Fibroblast of the aortic adventitia (primary cell): ENCODE measurements at places on chromosomes 1 and 21.

- DNase-seq, result no peak
Observed at GRCh38 chr1:160226623-160227022, 21.4 kb downstream of the PEA15 start.

GRCh38 chr1:218344814-218345672 lies at the start of gene TGFB2:
Gene TGFB2 (plus strand): TSS chr1:218345336. CDS start chr1:218346702, 1,366 bp downstream.
- DNase-seq, result peak; percentile 92

GRCh38 chr1:30904191-30904961 lies 4.2 kb downstream of the SDC3 start:
- no peak for DNase-seq

- DNase-seq, result no peak
Observed at GRCh38 chr1:168772428-168773060, 43.5 kb upstream of the DPT start.

GRCh38 chr1:172320733-172321132 lies 99.8 kb upstream of the C1orf105 start:
- DNase-seq, result peak; percentile 68

DNA sequence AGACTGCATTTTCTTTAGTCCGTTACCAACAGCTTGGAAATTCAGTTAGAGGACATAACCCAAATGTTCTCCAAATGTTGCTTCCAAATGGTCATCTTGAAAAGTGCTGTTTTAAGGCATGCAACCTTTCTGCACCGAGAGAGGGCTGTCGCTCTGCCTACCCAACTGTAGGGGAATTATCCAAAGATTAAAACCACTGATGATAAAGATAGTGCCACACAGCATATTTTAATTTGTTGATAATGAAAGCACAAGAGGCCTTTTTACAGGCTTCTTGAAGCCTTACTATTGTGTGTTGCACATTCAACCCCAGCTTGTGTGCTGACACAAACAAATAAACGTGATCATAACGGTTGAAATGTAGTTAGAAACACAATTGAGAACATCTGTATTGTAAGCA lies 121.5 kb downstream of the LMO4 start:
- DNase-seq, result no peak

- DNase-seq, result no peak
Observed at GRCh38 chr1:2152954-2153353, 41.6 kb downstream of the FAAP20 start.

DNA sequence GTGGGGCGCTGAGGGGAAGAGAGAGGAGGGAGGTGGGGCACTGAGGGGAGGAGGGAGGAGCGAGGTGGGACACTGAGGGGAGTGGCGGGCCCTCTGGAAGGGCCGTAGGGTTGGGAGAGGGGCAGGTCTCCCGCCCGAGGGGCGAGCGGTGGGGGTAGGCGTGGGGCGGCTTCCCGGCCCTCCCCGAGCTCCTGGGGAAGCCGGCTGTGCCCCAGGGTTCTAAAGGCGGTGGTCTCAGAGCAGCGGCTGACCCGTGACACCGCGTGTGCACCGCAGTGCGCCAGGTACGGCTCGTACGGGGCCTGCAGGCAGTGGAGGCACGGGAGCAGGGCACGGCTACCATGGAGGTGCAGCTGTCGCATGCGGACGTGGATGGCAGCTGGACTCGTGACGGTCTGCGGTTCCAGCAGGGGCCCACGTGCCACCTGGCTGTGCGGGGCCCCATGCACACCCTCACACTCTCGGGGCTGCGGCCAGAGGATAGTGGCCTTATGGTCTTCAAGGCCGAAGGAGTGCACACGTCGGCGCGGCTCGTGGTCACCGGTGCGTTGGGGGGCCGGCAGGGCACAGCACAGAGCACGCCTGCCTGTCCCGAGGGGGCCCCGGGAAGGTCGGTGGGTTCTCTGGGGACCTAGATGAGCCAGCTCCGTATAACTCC lies 68.5 kb downstream of the OBSCN start:
- no peak for DNase-seq

GRCh38 chr1:88985032-88985431 lies 7.4 kb downstream of the KYAT3 start:
- DNase-seq, result peak; percentile 99

- no peak for DNase-seq
Observed at GRCh38 chr1:108845991-108846390, 10.9 kb downstream of the AKNAD1 start.

DNA sequence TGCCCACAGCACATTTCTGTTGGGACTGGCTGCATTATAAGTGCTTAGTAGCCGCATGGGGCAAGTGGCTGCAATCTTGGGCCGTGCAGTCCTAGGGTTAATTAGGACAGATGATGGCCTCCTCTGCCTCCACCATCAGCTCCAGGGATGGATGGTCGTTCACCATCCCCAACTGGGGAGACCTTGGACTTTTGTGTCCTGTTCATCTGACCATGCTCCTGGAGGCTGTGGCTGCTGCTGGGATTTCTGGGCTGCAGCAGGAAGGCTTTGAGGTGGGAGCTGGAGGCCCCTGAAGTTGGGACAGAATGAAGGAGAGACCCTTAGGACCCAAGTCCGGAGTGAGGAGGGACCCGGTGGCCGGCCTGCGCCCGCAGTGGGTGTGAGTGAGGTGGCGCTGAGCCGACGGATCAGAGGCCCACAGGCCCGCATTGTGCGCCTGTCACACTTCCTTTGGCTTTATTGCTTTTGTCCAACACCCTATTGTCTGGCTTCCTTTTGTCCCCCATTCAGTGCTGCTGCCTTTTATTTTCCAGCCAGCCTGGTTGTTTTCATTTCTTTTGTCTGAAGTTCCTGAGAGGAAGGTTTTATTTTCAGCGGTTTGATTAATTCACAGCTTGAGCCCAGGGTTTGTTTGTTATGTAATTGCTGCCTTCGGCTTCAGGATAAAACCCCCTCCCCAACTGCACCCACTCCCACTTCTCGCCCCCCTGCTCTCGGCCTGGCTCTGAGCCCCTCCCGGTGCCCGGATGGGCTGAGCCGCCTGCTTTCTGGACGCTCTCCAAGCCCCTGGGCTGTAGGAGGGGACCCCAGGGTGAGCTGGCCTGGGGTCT lies 35.6 kb downstream of the SOX13 start:
- no peak for DNase-seq

- DNase-seq, result no peak
Observed at GRCh38 chr1:231639819-231640218, 13.2 kb downstream of the DISC1 start.

DNA sequence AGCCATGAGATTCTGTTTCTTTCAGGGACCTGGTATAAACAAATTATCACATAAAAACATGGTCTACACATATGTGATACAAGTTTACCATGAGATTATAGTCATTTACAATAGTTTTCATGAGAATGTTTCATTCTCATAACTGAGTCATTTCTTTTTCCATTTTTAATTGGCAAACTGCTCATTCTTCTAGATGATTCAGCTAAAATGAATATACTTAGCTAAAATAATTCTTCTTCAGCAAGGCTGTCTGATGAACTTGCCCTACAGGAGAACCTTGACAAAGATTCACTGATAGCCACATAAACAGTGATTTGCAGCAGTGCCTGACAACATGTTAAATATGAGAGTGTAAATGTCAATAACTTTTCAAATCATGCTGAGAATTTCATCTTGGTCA lies 253.2 kb downstream of the FMN2 start:
- DNase-seq, result peak; percentile 44

DNA sequence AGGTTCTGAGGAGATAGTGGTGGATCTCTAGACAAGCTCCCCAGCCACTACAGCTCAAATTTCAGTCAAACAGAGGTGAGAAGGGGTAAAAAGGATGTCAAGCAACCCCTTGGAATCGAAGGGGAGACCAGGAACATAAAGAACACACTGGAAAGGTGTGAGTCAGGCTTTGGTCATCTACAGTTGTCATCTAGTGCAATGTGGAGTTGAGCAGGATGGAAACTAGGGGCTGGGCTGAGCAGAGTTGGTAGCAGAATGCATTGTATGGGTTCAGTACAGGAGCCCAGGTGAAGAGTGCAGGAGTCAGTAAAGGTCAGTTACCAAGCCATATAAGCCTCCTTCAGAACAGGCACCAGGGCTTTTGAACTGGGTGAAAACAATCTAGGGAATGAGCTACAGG lies 52.7 kb upstream of the VAV3 start:
- no peak for DNase-seq

DNA sequence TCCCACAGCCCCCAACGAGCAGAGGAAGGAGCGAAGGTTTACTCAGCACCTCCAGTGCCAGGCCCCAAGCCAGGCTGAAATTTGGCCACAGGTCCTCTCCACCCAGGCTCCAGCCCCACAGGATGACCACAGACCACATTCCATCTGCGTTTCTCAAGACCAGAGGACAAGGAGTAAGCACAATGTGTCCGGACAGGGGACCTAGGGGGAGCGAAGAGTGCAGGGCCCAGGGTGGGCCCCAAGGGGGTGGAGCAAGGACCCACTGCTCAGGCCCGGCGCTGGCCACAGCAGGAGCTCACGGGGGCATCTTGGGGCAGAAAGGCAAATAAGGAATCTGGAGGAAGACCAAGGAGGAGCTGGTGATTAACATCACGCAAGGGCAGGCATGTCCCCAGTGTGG lies 100.5 kb downstream of the NPHP4 start:
- peak; percentile 27 for DNase-seq

DNA sequence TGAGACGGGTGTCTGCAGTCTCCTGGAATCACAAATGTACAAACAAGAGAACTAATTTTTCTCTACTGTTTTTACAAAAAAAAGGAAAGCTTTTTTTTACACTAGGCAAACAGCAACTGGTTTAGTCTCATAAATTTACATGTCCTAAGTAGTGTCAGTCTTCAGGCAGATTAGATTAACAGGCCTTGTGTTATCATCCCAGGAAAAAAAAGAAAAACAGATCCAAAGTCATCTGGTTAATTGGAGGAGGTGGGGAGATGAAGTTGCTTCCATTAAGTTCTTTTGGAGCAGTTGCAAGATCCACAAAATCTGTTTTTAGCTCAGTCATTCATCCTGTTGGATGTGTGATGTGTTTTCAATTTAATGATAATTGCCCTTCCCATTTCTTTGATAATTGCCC lies 363.5 kb upstream of the ADGRL2 start:
- no peak for DNase-seq

GRCh38 chr1:76644139-76644538 lies 223.1 kb upstream of the ST6GALNAC5 start:
- no peak for DNase-seq

DNA sequence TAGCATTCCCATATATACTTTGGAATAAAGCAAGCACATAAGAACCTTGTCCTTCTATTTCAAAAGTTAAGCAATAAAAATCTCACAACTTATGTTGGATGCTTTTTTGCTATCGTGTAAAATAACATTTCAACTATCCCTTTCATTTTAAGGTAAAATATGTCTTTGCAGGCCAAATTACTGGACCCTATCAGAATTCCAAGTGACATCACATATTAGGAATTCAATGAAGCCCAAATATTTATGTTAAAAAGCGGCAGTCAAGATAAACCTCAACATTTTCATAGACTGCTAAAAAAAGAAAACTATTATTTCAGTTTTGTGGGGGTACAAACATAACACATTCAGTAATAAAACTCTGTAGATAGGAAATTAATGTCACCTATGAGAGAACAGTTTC lies 252.0 kb downstream of the KCTD3 start:
- DNase-seq, result peak; percentile 66

- no peak for DNase-seq
Observed at GRCh38 chr1:32333251-32333963, 2.6 kb downstream of the MARCKSL1 start.

DNA sequence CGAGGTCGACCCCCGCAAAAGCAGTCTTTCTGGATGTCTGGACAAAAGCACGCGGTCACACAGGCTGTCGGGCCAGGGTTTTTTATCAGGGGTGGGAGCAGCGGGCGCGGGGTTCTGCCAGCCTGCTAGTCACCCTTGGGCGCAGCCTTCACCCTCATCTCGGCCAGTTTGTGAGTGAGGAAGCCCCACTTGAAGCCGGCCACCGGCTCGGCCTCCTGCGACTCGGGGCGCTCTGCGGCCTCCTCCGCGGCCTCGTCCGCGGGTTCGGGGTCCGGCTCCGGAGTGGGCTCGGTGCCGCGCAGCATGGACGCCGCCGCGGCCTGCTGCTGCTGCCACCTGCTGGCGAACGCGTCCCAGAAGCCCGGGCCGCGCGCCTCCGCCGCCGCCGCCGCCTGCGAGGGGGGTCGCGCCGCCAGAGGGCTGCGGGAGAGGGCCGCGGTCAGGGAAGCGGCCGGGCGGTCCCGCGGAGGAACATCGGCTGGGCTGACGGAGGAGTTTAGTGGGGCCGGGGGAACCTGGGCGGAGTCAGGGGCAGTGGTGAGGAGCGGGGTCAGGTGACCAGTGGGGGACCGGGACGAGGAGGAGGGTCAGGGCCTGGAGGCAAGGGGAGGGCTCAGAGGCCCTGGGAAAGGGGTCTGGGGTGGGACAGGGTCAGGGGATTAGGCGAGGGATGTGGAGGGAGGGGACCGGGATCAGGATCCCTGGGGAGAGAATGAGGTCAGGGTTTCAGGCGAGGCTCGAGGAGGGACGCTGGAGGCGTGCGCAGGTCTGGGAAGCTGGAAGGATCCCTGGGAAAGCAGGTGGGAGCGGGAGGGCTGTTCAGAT lies 4.5 kb downstream of the C1orf232 start:
- no peak for DNase-seq
